Renal cortical epithelial cell (primary cell): ENCODE measurements at places on chromosomes 3 and 15. TPM values are rescaled to one million over a fixed set of nuclear protein-coding genes. Genes with fewer than 3 reads are reported as not detected.

FSIP1 gene
- 0.69 and 5.5 TPM in 2 replicates for total RNA-seq

LRRC2 gene
- total RNA-seq = 0.17 and 0.45 TPM in 2 replicates

SLC12A1 gene
- total RNA-seq = 0.17 and 14.1 TPM in 2 replicates

TRIP4 gene
- total RNA-seq = 13.2 and 24.0 TPM in 2 replicates

MESP1 gene
- total RNA-seq = 0.45 and 0.69 TPM in 2 replicates

RPUSD2 gene
- 12.7 and 17.7 TPM in 2 replicates for total RNA-seq

HRH1 gene
- total RNA-seq = 23.8 and 80.7 TPM in 2 replicates

STARD5 gene
- total RNA-seq = 0.52 and 3.0 TPM in 2 replicates

TTC23 gene
- 32.5 and 47.3 TPM in 2 replicates for total RNA-seq

ALPK3 gene
- total RNA-seq = 16.0 and 79.8 TPM in 2 replicates

UNC13C gene
- total RNA-seq = under 0.01 TPM in 1 of 2 replicates, not detected in the other
